ENCODE measurements at places on chromosomes 1 and 21.

DNA sequence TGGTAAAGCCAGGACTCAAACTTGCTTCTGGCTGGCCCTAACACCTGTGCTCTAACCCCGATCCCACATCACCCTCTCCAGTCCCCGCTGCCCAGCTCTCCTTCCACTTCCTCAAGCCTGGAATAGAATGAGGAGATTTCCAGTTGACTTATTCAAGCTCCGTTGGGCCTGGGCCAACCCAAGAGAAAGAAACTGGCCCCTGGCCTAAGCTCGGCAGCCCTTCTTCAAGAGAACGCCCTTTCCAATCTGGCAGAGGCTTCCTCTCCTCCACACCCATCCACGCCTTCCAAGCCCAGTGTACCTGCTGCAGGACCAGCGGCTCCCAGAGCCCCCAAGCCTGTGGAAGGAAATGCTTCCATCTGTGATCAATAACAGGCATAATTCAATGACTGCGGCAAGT lies 51.9 kb downstream of the LRRN2 start:
- DNase-seq: no peak

DNA sequence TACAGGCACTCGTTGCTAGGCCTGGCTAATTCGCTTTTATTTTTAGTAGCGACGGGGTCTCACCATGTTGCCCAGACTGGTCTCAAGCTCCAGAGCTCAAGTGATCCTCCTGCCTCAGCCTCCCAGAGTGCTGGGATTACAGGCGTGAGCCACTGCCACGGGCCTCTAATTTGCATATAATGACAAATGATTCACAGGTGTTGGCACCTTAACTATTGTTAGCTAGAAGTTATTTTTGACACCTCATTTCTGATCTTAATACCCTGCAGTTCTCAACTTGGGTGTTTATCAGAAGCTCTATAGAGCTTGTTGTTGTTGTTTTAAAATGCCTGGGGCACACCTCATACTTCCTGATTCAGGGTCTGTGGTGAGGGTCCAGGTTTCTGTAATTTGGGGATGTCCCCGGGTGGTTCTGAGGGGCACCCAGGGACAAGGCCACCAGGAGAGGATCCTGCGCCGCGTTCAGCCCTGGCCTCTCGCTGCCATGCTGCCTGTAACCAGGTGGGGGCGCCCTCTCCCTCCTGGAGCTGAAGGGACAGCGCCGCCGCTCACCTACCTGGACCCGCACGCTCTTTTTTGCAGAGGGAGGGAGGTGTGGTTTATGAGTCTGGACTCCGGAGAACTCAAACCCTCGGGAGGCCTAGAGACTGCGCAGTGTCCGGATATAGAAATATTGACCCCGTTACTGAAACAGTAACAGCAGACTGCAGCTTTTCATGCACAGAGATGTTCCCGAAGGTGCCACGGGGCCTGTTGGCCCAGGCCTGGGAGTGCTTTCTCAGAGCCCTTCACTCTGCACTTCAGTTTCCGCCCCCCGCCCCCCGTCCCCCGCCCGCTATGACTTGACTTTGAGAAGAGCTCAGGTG lies 23.0 kb upstream of the NEK2 start:
- DNase-seq: peak; percentile 60

DNA sequence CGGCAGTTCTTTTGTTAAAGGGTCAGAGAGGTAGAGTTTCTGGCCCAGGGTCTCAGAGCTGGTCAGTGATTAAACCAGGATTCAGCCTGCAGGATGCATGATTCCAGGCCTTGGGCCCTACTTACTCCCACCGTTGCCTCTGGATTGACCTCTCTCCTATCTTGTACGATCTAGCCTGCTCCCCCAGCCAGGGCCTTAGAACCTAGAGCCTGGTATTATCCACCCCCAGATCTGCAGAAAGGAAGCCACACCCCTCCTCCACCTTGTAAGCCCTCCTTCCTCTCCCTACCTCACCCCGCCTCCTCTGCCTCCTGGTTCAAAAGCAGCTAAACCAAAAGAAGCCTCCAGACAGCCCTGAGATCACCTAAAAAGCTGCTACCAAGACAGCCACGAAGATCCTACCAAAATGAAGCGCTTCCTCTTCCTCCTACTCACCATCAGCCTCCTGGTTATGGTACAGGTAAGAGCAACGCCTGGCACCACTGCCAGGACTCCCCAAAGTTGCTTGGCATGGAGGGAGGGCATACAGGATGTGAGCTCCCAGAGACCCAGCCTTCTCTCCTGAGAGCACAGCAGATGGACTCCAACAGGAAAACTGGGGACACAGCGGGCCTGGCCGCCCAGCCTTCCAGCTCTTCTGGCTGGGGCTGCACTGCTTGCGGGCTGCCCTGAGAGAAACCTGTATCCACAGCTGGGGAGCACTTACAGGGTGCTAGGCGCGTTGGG lies at the start of gene CD52:
CD52 (plus strand) TSS at position 347 of the 726 bp plus-strand sequence; CDS start at position 407, 60 bp downstream.
- peak; percentile 49 for DNase-seq

DNA sequence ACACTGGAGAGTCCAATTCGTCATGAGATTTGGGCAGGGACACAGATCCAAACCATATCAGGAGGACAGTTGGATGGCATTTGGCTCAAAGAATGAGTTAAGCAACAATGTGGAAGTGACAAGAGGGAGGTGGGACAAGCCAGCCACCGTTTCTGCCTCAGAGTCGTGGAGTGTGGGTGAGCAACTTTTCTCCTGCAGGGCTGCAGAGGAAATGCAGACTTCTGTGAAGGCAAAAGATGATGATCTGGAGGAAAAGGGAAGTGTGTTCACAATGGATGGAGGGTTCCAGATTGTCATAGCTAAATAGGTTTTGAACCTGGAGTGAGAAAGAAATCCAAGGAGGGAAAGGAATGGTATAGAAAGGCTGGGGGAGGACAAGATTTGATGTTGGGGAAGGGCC lies 16.4 kb upstream of the KANK4 start:
- DNase-seq: no peak

DNA sequence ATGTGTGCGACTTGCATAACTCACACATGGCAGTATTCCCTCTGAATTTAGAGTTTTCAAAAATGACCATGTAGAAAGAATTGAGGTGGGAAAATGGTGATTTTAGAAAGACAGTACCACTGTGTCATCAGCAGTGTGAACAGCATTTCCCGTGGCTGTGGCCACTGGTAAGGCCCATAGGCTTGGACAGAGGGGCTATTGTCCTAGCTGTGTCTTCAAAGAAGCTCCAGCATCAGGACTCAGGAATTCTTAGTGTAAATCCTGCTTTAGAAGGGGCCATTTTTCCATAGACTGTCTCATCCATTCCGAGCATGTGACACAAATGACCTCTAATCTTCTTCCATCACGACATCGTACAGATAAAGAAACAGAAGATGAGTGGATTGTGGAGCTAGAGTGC lies 119.3 kb upstream of the BACE2 start:
- DNase-seq: no peak

DNA sequence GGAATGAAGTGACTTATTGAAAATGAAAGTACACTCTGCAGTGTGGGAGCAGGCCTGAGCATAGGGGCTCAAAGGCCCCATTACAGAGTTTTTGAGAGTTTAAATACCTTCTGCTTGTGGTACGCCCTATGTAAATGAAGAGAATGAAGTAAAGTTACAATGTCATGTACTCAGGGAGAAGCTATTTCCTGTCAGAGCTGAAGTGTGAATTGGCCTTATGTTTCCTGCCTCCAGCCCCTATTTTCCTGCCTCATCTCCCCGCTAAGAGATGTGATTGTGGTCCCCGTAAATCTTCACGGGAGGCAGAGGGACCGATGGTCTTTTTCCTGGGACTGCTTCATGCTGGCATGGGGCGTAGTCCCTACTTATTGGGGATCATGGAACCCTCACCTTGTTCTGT lies 2.5 kb upstream of the ZNF683 start:
- DNase-seq: no peak

GRCh38 chr1:221813887-221814286 lies 72.0 kb upstream of the DUSP10 start:
- no peak for DNase-seq

DNA sequence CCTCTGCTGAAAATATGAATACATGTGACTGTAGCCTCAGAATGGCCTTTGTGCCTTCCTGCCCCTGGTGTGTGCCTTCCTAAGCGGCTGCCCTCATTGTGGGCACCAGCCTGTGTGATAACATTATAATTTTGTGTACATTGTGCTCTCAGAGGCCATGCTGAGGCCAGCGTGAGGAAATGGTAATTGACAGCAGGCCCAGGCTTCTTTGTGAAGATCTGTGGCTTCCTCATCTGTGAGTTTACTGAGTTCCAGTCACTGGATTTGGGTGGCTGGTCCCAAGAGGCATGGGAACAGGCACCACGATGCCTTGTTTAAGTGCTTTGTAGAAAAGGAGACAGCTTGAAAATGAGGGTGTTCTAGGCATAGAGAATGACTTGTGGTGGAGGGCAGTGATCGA lies 389.3 kb downstream of the OMA1 start:
- DNase-seq: no peak

DNA sequence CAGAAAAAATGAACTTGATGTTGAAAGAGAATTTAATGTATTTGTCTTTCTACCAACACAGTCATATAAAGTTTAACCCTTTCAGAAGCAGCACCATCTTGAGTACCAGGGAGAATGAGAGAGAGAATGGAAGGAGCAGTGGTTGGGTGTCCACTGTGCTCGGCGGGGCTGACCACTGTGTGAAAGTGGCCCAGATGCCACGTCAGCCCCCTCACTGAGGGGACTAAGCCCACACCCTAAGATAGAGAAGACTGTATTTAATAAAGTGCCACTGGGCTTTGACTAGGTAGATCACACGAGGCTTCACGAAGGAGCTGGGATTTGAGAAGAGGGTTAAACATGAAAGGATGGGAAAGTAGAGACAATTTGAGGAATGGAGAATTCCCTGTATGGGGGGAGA lies 31.2 kb downstream of the BATF3 start:
- DNase-seq: no peak

- DNase-seq: no peak
Measured at GRCh38 chr21:43024439-43025136, 50.2 kb downstream of the PKNOX1 start.

DNA sequence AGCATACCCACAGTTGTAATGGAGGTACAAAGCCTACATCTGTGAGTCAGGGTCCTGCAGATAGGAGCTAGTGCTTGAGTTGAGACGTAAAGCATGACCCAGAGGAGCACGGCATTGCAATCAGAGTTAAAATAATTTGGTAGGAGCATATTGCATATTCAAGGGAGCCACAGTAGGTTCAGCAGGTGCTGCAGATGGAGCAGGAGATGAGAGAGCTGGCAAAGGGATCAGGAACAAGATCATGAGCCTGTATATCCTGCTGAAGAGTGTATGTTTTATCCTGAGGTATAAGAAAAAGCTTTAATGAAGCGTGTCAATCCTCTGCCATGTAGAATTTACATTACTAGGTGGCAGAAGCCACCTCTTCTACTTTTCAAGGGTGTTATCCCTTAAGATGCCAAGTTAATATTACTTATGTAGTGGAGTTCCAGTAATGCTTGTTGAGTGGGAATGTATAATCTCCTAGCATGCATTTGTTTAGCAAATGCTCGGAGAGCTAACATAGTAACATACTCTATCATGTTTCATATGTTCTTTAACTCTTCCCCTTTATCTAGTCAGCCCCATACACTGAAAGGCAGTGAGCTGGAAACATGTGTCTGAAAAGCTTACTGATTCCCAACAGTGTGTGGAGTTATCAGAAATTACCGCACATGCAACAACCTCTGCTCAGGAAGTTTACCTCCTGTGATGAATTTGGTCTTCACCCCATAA lies 300.3 kb downstream of the GRIK1 start:
- no peak for DNase-seq

GRCh38 chr1:162605225-162605927 lies 26.9 kb upstream of the DDR2 start:
- DNase-seq: no peak

DNA sequence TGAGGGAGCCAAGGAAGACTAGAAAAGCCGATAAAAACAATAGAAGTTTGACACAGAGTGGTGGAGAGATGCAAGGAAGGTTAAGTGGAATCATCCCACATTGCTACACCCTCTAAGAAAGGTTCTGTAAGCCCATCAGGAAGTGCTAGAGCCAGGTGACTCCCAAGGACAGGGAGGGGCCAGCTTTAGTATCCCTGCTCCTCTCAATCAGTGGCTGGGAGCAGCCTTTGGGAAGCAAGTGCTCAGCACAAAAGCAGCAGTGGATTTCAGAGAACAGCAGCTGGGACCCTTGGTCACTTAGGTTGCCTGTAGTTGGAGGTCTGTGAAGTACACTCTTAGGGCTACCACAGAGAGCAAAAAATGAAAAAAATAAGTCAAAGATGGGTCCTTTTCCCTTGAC lies 42.5 kb downstream of the NME7 start:
- DNase-seq: no peak

DNA sequence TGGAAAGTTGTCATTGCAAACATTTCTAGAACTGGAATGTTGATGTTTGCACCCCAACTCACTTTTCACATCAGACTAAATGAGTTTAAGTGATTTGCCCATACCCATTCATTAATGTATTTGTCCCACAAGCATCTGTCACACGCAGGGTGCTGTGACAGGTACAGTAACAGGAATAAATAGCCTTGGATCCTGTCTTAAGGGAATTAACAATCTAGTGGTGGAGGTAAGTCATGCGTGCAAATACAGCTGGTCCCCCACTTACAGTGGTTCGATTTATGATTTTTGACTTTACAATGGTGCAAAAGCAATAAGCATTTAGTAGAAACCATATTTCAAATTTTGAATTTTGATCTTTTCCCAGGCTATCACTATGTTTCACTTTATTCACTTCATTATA lies 17.5 kb upstream of the PRDM2 start:
- no peak for DNase-seq

GRCh38 chr1:95098196-95098595 lies 19.0 kb upstream of the TLCD4 start:
- no peak for DNase-seq

GRCh38 chr1:161928056-161928455 lies 95.6 kb downstream of the OLFML2B start:
- DNase-seq: no peak

DNA sequence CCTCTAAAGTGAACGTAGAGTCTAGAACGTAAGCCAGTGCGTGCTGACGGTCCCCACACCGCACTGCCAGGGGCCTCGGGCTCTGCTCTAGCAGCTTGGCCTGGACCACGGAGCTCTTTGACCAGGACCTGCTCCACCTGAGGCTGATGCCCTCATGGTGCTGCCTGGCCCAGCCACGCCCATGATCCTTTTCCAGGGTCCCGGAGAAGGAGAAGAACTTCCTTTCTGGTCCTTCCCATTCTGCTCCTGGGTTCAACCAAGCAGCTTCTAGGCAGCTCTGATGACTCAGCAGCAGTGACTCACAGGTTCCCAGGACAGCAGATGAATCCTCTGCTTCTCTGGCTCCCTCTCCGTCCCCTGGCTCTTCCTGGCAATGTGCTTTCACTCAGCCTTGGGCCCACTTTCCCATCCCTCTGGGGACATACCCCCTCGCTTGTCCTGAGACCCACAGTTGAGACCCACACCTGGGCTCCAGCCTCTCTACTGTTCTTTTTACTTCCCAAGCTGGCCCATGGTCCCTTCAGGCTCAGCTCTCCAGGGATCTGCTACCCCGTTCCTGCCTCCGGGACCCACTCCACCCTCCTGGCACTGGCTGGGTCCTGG lies 246.3 kb upstream of the RAB4A start:
- no peak for DNase-seq

DNA sequence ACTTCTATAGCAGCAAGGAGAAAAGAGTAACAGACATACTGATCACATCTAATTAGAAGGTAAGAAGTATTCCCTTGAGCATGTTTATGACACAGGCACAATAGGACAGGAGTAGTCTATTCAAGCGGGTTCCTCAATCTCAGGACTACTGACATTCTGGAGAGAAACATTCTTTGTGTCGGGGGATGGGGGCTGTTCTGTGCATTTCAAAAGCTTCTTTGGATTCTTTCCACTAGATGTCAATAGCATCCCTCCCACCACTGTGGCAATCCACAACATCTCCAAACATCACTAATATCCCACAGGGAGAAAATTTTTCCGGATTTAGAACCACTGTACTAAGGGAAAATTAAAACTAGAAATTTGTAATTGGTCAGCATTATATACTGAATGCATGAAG lies 56.9 kb downstream of the ADAMTS5 start:
- no peak for DNase-seq

Measured in stimulated activated CD8-positive, alpha-beta memory T cell treated with anti-CD3 and anti-CD28 coated beads, Interleukin-7, amount 100 ng/mL, for 48 hours (primary cell).